ENCODE measurements at places on chromosomes 5 and 9. TPM values are rescaled to one million over a fixed set of nuclear protein-coding genes. Genes with fewer than 3 reads are reported as not detected.

- no peak for DNase-seq
These were observed 471.1 kb downstream of the DMAC1 start for GRCh38 chr9:7328453-7328852.

GRCh38 chr9:2722715-2723114, 5.4 kb downstream of the KCNV2 start:
- DNase-seq, result peak; percentile 10

GRCh38 chr5:95924720-95925377, 36.8 kb downstream of the ELL2 start:
- peak; percentile 23 for DNase-seq

DNA sequence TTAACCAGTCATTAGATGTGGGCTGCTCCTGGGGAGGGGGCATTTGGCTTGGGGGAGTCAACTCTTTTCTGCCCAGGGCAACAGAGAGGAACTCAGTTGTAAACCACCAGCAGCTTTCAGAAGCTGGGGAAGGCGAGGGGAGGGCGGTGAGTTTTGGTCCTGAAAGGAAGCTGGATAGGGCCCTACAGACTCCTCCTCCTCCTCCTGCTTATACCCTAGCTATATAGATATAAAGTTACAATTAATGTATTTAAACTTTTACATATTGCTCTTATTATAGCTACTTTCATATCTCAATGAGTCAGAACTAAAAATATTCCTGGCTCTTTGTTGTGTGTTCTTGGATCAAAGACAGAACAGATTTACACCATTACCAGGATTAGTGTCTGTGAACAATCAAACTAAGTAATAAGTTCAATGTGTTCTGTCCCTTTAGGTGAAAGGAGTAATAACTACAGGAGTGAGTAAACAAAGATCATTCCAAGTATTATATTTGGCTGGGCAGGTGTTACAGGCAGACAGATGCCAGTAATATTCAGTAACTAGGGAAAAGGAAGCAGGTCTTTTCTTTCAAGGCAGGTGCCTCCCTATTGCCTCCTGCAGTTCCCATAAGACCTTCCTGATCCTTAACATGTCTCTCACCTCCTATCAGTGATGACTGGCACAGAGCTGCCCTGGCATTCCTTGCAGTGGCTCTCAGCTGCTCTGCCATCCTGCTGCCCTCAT, 20.5 kb upstream of the VPS13A start:
- DNase-seq, result no peak

DCANP1 gene
- total RNA-seq, result not detected

DNA sequence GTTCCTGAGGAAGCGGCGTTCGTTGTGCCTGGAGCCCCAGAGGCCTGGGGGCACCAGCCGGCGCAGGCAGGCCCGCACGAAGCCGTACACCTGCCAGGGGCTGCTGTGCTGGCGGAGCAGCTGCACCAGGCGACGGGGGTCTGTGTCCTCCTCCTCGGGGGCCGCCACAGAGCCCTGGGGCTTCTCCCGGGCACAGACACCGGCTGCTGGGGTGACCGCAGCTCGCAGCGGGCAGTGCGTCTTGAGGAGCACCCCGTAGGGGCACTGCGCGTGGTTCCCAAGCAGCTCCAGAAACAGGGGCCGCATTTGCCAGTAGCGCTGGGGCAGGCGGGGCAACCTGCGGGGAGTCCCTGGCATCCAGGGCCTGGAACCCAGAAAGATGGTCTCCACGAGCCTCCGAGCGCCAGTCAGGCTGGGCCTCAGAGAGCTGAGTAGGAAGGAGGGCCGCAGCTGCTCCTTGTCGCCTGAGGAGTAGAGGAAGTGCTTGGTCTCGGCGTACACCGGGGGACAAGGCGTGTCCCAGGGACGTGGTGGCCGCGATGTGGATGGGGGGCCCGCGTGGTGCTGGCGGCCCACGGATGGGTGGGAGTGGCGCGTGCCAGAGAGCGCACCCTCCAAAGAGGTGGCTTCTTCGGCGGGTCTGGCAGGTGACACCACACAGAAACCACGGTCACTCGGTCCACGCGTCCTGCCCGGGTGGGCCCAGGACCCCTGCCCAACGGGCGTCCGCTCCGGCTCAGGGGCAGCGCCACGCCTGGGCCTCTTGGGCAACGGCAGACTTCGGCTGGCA, 1.3 kb downstream of the TERT start:
- no peak for DNase-seq

CNTNAP3 gene
- 12.8 TPM for total RNA-seq

GRCh38 chr5:138965626-138966025, 90.5 kb upstream of the LRRTM2 start:
- no peak for DNase-seq

GRCh38 chr5:138819081-138819480, 56.1 kb downstream of the LRRTM2 start:
- DNase-seq, result no peak

Data from H4 (cell line).